ENCODE measurements at places on chromosomes 1 and 21. TPM values are rescaled to one million over a fixed set of nuclear protein-coding genes. Genes with fewer than 3 reads are reported as not detected.

PARP1 gene
- polyA plus RNA-seq, result 63.0 TPM

MX1 gene
- polyA plus RNA-seq, result 16.8 TPM

PRMT6 gene
- 21.7 TPM for polyA plus RNA-seq

SLC9C2 gene
- 0.06 TPM for polyA plus RNA-seq

PRDM16 gene
- 20.6 TPM for polyA plus RNA-seq

LCE1D gene
- polyA plus RNA-seq, result not detected

TFF2 gene
- polyA plus RNA-seq, result 0.12 TPM

RSPH1 gene
- 6.0 TPM for polyA plus RNA-seq

CFHR1 gene
- 0.16 TPM for polyA plus RNA-seq

DHRS3 gene
- polyA plus RNA-seq, result 42.0 TPM

DENND2D gene
- 40.0 TPM for polyA plus RNA-seq

IVL gene
- polyA plus RNA-seq, result not detected

HCRTR1 gene
- polyA plus RNA-seq, result 0.81 TPM

RHOU gene
- 44.2 TPM for polyA plus RNA-seq

FDPS gene
- 170 TPM for polyA plus RNA-seq

CFAP141 gene
- polyA plus RNA-seq, result not detected

BROX gene
- polyA plus RNA-seq, result 37.0 TPM

ATP1A4 gene
- 0.27 TPM for polyA plus RNA-seq

TDRD5 gene
- 0.40 TPM for polyA plus RNA-seq

- DNase-seq, result no peak
These were observed 1.8 kb upstream of the EPHX1 start for GRCh38 chr1:225808136-225808535.

DNA sequence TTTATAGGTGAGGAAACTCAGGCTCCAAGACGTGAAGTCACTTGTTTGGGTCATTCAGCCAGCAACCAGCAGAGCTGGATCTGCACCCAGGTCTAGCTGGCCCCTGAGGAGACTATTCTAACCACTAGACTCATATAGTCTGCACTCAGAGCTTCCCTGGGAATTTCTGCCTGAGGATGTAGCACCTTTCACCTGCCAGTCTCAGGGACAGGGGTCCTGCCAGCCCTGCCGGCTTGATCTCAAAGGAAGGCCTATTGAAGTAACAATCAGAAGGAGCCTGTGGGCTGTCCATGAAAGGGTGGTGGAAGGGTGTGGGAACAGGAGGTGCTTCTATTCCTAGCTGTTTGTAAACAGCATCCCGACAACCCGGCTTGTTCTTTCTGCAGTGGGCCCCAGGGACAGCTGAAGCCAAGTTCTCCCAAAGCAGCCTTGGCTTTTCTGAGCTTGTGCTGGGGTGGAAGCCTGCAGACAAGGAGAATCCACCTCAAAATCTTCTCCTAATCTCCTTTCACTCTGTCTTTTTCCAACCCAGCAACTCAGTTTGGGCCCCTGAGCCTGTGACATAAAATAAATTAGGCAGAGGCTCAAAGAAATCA is 7.8 kb downstream of the LMOD1 start:
- no peak for DNase-seq

- no peak for DNase-seq
These were observed 4.2 kb downstream of the S100A6 start for GRCh38 chr1:153531638-153532037.

GRCh38 chr1:32208891-32209328 is at the start of gene DCDC2B:
DCDC2B (plus strand) TSS chr1:32209089; CDS start chr1:32209094, 5 bp downstream.
- DNase-seq, result peak; percentile 79

- no peak for DNase-seq
These were observed 9.8 kb downstream of the MTARC1 start for GRCh38 chr1:220796530-220796929.

DNA sequence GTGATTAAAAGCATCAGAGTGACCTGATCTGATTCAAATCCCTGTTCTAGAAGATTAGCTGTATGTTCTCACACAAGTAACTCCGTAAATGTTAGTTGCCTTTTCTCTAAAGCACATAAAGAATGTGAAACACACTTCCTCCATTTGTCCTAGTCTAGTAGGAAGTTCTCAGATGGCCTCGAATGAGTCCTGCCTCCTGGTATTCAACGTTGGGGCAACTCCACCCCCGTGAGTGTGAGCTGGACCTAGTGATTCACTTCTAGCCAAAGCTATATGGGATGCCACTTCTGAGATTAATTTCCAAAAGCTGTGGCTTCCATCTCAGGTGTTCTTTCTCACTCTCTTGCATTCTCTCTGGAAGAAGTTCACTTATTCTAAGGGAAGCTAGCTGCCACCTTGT is 267.6 kb downstream of the GPATCH2 start:
- DNase-seq, result no peak

DNA sequence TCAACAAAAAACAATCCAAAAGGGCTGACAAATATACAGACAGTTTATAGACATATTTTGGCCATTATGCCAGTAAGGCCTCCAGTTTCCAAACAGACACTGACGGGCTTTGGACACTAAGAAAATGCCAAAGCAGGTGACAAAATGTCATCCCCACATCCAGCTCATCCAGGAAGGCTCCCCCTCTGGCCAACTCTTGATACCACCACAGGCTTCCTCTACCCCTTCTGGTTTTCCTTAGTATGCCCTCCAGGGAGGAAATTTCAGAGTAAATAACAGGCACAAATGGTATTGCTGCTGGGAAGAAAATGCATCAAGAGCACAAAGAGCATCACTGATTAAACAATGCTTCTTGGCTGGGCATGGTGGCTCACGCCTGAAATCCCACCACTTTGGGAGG is 225.3 kb downstream of the VAV3 start:
- no peak for DNase-seq

DNA sequence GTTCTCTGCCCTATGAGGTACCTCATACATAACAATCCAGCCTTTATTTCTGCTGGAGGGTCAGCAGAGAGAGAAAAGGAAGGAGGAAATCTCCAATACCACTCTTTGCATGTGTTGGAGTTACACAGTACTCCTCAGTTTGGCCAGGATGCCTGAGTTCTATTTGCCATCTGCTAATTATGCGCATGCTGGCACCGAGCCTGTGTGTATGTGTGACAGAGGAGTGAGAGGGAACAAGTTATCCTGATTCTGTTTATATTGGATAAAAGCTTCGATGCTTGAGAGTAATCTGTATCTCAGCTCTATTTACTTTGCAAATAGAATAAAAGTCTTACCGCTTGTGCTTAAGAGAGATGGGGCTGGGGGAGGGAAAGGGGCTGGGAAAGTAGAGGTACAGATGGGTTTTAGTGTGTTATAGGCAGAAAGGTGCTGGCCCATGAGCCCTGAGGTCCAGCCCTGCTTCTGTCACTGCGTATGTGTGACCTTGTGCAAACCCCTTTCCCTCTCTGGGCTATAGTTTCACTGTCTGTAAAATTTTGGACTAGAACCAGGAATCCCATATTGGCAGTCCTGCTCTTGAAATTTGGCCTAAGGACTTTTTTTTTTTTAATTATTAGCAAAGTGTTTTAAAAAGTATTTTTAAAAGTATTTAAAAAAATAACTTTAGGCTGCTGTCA is 54.5 kb upstream of the PLXNA2 start:
- DNase-seq, result no peak

GRCh38 chr1:202587859-202588485 is 122.3 kb downstream of the SYT2 start:
- DNase-seq, result no peak

GRCh38 chr1:111463029-111463683 is 10.6 kb upstream of the C1orf162 start:
- peak; percentile 47 for DNase-seq

- no peak for DNase-seq
These were observed 652.3 kb downstream of the PTPRC start for GRCh38 chr1:199291022-199291740.

DNA sequence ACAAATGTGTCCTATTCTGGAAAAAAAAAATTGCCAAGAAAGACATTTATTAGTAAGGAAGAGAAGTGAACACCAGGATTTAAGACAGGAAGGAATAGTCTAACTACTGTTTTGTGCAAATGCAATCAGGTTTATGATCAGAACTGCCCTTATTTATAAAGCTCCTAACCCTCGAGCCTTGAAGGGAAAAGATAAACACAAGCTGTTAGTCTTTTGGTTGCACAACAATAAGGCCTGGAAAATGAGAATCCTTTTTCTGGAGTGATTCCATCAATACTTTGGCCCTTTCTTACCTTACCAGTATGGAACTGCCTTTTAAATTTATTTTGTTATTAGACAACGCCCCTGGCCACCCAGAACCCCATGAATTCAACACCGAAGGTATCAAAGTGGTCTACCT is 52.9 kb downstream of the SNRPE start:
- no peak for DNase-seq

DNA sequence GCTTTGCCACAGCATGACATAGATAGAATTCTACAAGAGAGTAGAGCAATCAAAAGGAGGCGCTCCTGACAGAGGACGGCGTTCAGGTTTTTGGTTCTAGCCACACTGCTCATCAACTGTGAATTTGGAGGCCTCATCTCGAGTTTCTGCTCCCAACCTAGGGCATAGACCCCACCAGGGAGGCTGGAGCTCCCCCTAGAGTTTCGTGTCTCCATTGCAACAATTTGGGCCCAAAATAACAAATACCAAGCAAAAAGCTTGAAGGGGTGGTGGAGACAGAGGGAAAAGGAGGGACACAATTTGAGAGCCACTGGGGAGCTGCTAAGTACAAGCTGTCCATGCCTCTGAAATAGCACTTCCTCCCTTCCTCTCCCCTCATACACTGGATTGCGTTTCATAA is 297.0 kb downstream of the GPATCH2 start:
- DNase-seq, result no peak

- DNase-seq, result peak; percentile 65
These were observed 49.0 kb downstream of the SIM2 start for GRCh38 chr21:36747815-36748383.

- DNase-seq, result no peak
These were observed 73.3 kb upstream of the PDE4B start for GRCh38 chr1:65719391-65719790.

- no peak for DNase-seq
These were observed 151.7 kb downstream of the CDC42BPA start for GRCh38 chr1:227166559-227166958.

GRCh38 chr1:21255284-21255942 is 34.9 kb downstream of the ECE1 start:
- peak; percentile 85 for DNase-seq

DNA sequence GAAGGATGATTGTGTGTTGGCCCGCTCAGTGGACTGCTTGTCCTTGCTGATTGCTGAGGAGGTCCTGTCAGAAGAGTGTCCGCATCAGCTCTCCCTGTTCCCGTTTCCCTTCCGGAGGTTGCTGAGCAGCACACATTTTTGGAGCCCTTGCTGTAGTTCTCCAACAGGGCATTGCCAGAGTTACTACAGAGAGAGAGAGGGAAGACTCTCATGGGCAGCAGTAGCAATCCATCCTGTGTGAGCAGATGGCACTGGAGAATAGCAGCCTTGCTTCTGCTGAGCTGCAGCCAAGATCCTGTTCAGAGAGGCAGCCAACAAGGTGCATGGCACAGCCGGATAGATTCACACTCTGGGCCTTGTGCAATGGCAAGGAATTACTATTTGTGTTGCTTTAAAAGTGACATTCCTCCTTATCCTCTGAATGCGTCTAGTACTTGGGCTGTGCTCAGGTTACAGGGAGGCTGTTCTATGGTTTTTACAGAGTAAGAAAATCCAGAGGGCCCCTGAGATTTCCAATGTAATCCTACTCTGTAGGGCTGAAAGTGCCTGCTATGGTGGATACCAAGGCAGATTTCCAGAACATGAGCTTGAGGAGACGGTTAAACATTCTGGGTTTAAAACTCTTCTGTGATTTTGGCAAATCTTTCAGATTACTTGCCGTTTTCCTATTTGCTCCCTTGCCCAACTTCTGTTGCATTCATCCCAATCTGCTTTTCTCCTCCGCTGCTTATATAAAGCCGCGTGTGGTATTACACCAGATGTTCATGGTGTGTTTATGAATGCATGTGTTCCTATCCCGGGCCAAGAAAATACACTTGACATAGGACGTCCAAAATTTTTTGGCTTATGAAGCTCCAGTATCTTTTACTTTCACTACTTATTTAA is 27.4 kb downstream of the AK4 start:
- DNase-seq, result no peak

- no peak for DNase-seq
These were observed 145.6 kb downstream of the ZBTB18 start for GRCh38 chr1:244196571-244197285.

DNA sequence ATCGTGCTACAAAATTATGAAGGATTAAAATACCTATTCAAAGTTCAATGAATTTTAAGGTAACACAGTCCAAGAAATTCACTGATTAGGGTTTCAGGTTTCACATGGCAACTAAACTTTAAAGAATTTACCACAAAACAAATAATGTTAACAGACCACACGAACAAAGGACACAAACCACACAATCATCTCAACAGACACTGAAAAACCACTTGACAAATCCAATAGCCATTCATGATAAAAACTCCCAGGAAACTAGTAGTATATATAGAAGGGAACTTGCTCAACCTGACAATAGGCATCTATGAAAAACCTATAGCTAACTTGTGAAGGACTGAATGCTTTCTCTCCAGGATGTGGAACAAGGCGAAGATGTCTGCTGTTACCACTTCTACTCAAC is 21.1 kb upstream of the SH2D5 start:
- DNase-seq, result no peak

- no peak for DNase-seq
These were observed 38.2 kb downstream of the URB2 start for GRCh38 chr1:229664133-229664689.

- no peak for DNase-seq
These were observed 1.6 kb downstream of the SLC25A34 start for GRCh38 chr1:15737324-15738319.

DNA sequence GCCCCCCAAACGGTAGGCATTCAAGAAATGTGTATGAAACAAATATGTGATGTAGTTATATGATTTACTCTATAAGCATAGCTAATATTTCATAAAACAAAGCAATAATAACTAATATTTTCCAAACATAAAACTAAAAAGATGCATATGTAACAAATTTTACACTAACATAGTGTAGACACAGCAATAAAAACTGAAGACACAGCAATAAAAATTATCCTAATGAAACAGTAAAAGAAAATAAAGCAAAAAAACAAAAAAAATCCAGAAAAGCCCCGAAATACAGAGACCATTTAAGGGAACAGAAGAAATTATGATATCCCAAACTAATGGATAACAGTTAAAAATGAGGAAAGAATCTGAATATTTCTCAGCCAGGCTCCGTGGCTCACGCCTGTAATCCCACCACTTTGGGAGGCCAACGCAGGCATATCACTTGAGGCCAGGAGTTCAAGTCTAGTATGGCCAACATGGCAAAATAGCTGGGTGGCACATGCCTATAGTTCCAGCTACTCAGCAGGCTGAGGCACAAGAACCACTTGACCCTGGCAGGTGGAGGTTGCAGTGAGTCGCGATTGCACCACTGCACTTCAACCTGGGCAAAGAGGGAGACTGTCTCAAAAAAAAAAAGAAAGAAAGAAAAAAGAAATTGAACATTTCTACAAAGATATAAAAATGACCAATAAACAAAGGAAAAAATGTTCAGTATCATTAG is 38.2 kb upstream of the PSMG1 start:
- DNase-seq, result no peak
